Stimulated activated CD8-positive, alpha-beta memory T cell treated with anti-CD3 and anti-CD28 coated beads, Interleukin-15, amount 100 ng/mL, for 48 hours (primary cell): ENCODE measurements at places on chromosomes 12 and 14.
A peak's percentile ranks its signal among the peaks of the same experiment; 100 is the strongest.

DNA sequence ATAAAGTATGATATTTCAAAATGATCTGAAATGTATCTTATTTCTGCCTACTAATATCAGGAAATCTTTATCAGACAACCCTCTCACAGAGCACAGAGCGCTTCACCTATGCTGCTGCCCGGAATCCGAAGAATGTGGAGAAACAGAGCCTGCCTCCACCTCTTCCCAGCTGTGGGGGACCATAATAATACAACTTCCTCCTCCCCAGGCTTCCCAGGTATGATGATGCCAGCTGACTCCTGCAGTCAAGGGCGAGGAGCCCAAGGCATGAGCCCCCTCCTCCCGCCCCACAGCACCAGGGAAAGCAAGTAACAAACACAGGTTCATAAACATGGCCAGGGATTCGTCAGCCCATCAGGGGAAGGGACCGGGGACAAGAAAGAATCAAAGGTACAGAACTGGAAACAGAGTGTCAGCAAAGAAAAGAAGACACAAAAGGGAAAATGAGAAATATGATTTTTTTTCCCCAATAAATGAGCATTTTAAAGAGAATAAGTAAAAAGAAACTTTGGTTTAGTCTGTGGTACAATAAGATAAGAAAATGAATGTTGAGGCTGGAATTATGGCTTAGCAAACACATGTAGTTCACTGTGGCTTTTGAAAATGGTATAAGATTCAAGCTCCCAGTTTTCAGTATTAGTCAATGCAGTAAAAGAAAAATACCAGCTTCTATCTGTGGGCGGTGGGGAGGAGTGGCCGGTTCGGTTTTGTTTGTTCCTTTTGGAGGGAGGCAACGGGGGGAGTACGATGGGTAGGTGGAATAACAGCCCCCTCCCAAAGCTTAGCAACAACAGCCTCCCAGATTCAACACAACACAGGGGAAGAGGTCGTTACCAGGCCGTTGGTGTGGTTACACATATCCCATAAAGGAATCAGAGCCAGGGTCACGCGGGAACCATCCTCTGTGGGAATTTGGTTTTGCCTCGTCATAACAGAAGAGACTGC lies 68.3 kb downstream of the SETD3 start:
- DNase-seq: peak; percentile 24

GRCh38 chr14:55731881-55732498 lies 152.0 kb downstream of the KTN1 start:
- DNase-seq: peak; percentile 8

- no peak for DNase-seq
Observed at GRCh38 chr12:112842441-112842840, 50.9 kb downstream of the RPH3A start.

GRCh38 chr12:127115468-127116035 lies 1151.4 kb upstream of the TMEM132C start:
- DNase-seq: no peak

DNA sequence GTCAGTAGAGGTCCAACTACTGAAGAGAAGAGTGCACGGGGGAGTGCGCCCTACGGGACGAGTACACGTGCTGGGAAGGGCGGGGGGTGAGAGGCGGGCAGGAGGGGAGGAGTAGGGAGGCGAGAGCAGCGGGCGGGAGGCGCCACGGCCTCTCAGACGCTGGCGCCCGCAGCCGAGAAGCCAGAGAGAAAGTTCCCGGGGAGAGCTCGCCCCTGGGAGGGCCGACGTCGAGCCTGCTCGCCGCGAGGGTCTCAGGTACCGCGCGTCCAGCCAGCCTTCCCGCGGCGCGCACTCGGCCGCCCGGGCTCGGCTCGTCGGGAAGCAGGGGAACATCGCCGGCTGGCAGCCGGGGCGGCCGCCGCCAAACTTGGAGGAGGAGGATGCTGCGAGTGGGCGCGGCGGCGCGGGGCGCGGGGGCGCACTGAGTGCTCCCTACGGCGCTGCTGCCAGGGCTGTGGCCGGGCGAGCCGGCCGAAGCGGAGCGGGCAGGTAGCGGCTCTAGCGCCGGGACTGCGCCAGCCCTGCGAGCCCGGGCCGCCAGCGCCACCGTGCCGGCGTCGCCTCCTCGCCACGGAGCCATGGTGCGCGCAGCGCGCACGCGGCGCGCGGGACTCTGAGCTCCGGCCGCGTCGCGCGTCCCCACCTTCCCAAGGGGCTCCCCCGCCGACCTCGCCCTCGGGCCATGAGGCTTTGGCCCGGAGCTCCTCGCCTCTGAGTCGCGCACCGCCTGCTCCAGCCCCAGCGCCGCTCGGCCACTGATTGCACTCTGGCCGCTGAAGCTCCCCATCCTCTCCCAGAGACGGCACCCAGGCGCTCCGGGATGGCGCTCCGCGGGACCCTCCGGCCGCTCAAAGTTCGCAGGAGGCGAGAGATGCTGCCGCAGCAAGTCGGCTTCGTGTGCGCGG lies at the start of gene SLC24A4:
TSS of gene SLC24A4 (plus strand) at position 155 of the 905 bp plus-strand sequence. CDS start at position 821, 666 bp downstream.
- DNase-seq: no peak

DNA sequence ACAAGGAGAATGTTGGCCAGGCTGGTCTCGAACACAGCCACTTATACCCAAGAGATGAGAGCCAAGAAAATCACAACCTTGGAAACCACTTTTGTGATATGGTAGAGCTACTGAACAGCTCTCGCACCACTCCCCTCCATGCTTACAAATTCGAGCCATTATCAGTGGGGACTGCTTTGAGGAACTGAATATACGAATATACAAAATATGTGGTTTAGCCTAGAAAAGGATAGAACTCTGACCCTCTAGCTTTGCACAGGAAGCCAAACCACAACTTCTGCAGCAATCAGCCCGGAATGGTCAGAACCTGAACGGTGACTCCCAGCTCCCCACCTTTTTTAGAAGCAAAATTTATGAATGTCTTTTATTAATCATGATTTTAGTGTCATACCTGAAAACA lies 129.8 kb upstream of the TMEM132C start:
- no peak for DNase-seq

- DNase-seq: no peak
Observed at GRCh38 chr12:90091809-90092208, 383.2 kb upstream of the ATP2B1 start.

DNA sequence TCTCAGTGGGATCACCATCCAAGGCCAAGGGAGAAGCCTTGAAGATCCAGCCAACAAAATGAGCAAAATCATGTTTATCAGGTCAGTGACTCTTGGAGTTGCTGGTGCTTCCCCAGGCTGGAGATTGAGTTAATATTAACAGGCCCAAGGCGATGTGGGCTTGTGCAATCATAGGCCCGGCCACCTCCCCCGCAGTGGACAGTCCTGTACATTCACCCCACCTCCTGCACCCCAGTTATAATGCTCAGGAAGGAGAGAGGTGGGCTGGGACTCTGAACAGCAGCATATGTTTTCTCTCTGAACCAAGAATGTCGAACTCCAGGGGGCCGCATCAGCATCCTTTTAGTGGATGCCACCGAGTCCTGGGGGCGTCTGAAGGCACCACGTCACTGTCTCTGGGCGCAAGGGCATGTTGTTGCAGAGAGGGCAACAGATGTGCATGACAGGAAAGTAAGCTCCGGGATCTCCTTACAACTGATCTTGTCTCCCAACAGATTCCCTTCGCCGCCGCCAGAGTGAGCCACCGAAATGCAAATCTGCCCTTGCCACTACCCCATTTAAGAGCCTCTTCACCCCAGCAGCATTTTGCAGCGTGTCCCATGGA lies 32.2 kb upstream of the SERPINA6 start:
- DNase-seq: no peak

DNA sequence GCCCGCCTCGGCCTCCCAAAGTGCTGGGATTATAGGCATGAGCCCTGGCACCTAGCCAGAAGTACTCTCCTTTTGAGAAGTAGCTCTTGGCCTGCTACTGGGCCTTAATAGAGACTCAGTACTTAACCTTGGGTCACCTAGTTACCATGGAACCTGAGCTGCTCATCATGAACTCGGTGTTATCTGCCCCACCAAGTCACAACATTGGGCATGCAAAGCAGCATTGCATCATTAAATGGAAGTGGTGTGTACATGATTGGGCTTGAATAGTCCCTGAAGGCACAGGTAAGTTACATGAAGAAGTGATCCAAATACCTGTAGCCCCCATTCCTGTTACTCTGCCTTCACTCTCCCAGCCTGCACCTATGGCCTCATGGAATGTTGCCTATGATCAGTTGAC lies 18.0 kb upstream of the ATF7 start:
- DNase-seq: no peak

DNA sequence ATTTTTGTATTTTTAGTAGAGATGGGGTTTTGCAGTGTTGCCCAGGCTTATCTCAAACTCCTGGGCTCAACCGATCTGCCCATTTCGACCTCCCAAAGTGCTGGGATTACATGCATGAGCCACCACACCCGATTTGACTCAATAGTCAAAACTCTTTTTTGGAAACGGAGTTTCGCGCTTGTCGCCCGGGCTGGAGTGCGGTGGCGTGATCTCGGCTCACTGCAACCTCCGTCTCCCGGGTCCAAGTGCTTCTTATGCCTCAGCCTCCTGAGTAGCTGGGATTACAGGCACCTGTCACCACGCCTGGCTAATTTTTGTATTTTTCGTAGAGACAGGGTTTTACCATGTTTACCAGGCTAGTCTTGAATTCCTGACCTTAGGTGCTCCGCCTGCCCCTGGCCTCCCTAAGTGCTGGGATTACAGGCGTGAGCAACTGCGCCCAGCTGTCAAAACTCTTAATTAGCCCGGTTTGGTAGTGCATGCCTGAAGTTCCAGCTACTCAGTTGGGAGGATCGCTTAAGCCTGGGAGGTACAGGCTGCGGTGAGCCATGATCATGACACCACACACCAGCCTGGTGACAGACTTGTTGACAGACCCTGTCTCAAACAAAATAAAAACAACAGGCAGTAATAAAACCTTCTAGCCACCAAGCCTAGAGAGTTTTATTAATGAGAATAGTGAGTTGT lies 12.4 kb downstream of the MED21 start:
- DNase-seq: no peak

DNA sequence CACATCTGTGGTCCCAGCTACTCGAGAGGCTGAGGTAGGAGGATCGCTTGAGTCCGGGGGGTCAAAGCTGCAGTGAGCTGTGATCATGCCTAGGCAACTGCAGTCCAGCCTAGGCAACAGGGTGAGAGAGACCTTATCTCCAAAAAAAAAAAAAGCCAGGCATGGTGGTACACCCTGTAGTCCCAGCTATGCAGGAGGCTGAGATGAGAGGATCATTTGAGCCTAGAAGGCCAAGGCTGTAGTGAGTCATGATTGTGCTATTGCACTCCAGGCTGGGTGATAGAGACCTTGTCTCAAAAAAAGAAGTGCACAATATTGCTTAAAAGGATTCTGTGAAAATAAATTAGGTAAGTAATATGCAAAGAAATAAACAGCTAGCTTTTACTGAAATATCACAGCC lies 17.0 kb downstream of the NAA25 start:
- no peak for DNase-seq

- DNase-seq: no peak
Observed at GRCh38 chr12:121099779-121100178, 32.9 kb upstream of the P2RX7 start.

GRCh38 chr12:114238808-114239207 lies 167.1 kb downstream of the TBX5 start:
- no peak for DNase-seq

DNA sequence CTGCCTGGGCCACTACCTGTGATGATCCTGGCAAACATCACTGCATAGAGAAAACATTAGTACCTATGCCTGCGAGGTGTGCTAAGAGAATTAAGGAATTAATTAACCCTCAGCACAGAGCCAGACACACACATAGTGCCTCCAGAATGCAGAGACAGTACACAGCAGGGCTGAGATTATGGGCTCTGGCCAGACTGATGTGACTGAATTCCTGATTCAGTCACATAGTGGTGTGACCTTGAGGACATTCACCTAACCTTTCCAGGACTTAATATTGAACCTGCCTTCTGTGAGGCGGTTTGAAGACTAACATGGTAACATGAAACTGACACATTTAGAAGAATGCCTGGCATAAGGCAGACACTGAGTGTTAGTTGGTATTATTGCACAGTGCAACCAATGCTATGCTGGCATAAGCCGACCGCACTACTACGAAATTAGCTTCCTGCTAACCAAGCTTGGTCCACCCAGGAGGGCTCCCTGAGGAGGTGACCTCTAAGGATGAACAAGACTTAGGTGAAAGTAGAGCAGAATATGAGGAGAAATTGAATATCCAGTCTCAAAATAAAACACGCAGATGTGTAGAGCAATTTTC lies 32.0 kb upstream of the SELPLG start:
- DNase-seq: no peak

GRCh38 chr12:128966203-128966810 lies 113.0 kb downstream of the GLT1D1 start:
- DNase-seq: no peak

- no peak for DNase-seq
Observed at GRCh38 chr12:110647631-110648040, 33.7 kb downstream of the TCTN1 start.

GRCh38 chr12:130155416-130156073 lies 6.7 kb upstream of the FZD10 start:
- DNase-seq: no peak

GRCh38 chr14:96178461-96179321 lies 25.9 kb upstream of the BDKRB2 start:
- no peak for DNase-seq

DNA sequence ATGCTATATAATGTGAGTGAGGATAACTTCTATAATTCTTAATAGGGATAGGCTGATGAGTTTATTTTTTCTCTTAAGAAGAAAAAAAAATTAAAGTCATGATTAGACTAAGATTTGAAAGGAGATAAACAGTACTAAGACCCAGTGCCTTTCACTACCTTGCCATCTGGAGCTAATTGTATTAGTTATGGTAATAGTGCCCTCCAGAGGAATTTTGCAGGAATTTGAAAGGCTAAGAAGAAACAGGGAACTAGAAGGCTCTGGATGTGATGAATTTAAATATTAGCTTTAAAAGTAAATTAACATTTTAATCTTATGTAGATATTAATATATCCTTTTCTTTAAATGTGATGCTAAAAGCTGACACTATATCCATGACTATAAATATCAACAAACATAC lies 36.6 kb upstream of the PIK3C2G start:
- DNase-seq: no peak

GRCh38 chr12:52896190-52897100 lies 8.4 kb downstream of the KRT8 start:
- no peak for DNase-seq

GRCh38 chr14:69652942-69653684 lies 41.7 kb downstream of the SUSD6 start:
- no peak for DNase-seq

GRCh38 chr14:37903343-37904191 lies 304.1 kb upstream of the SSTR1 start:
- no peak for DNase-seq

DNA sequence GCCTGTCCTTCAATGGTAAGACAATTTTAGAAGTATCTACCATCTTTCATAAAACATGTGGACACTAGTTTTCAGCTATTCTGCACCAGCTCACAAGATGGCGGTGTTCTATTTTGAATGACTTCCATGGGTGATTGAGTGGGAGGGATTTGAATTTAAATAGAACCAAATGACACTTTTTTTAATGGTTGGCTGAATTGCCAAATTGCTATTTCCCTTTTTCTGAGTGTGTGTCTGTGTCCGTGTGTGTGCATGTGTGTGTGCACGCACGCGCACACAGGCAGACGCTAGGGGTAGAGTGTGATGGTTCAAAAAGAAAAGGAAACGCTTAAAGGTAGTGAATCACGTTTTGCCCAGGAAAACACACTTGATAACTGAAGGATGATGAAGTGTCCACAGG lies 362.6 kb downstream of the DAD1 start:
- DNase-seq: no peak
